Stimulated activated CD8-positive, alpha-beta memory T cell treated with anti-CD3 and anti-CD28 coated beads, Interleukin-15, amount 100 ng/mL, for 1 hour (primary cell): ENCODE measurements at places on chromosomes 1 and 21.

DNA sequence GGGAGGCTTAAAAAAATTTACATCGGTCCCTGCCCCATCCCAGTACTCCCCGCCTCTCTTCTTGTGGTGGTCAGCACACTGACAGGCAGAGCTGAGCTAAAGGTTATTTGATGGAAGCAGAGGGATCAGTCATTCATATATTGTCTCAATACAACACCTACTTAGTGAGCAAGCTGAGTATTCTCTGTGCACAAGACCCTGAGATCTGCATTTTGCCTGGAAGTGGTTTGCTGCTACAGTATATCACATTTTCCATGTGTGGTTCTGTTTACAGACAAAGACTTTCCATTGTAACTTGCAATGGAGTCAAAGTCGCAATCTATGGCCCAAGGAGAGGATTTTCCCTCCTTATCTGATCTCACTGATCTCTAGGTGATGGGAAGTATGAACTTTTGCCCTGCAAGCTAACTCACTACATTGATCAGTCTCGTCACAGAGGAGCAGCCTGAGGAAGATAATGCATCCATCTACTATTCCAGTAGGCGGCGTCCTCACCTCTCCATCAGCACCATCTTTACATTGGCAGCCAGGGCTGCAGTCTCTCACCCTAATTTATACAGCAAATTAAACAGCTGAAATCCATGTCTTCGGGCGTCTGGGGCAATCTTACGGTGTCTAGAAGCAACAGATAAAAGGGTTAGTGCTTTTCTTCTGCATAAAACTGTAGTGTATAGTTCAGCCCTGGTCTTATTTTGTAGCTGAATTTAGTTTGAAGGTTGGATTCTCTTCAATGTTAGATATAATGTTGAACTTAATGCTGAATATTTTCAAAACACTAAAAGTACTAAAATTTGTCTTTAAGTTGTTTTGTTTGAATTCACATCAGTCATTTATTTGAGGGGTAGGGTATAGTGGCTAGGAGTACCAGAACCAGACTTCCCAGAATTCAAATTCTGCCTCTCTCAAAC lies 3.2 kb upstream of the TRAF5 start:
- DNase-seq: peak; percentile 39

DNA sequence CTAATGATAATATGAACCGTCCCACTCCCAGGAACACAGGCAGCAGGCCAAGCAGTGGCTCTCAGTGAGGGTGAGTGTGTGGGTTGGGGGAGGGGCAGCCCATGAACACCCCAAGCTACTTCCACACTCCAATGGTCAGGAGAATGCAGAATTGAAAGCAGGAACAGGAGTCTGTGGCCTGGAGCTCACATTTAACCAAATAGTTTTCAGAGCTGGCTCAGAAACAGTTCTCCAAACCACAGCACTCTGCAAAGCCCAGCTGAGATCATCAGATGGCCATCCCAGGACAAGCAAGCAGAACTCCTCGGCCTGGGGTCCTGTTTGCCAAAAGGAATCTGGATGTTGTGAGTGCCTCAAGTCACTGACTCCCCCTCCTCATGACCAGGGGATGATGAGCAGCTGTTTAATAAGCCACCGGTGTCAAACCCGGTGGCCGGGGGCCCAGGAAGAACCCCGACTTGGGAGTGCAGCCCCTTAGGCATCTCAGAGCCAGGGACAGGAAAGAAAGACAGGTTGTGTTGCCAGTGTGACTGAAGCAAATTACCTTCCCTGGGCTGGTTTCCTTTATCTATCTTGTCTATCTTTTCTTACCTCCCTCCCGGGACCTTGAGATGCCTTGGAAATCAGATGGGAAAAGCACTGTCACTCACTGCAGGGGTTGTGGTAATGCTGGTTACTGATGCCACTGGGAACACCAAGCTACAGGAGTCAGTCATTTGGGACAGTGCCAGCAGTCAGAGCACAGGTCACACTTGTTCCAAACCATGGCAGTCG lies 20.4 kb downstream of the DEGS1 start:
- no peak for DNase-seq

- DNase-seq: no peak
Measured at GRCh38 chr1:27592931-27593677, 10.8 kb downstream of the AHDC1 start.

DNA sequence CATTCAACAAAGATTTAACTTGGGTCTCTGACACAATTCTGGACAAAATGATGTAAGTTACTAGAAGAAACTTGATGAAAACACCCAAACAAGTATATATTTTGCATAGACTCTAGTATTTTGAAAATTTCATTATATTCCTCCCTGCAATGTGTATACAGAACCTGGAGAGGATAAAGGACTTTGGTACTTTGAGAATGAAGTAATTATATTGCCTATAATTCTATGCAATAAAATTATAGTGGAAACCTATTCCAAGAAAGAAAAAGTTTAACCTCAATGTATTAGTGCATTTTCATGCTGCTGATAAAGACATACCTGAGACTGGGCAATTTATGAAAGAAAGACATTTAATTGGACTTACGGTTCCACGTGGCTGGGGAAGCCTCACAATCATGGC lies 1146.1 kb downstream of the KCNT2 start:
- no peak for DNase-seq

- DNase-seq: no peak
Measured at GRCh38 chr1:196271212-196271947, 336.9 kb downstream of the KCNT2 start.

DNA sequence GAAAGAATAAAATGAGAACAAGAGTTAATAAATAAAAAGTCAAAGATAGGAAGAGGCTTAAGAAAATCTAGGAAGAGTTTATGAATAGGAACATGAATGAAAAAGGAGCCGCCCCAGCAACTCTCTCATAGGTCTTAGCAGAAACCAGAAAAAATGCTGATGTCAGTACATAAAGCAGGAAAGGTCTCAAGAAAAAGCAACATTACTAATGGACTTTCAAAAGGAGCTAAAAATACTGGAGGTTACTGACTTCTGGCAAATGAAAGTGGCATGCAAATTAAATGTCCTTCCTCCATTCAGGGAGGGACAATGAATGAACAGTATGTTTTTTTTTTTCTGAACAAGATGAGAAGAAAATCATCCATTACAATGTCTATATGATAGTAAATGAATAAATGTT lies 387.6 kb downstream of the BRINP2 start:
- no peak for DNase-seq

GRCh38 chr1:65942476-65942875 lies 149.8 kb downstream of the PDE4B start:
- no peak for DNase-seq

- no peak for DNase-seq
Measured at GRCh38 chr1:183764981-183765380, 39.9 kb upstream of the RGL1 start.

DNA sequence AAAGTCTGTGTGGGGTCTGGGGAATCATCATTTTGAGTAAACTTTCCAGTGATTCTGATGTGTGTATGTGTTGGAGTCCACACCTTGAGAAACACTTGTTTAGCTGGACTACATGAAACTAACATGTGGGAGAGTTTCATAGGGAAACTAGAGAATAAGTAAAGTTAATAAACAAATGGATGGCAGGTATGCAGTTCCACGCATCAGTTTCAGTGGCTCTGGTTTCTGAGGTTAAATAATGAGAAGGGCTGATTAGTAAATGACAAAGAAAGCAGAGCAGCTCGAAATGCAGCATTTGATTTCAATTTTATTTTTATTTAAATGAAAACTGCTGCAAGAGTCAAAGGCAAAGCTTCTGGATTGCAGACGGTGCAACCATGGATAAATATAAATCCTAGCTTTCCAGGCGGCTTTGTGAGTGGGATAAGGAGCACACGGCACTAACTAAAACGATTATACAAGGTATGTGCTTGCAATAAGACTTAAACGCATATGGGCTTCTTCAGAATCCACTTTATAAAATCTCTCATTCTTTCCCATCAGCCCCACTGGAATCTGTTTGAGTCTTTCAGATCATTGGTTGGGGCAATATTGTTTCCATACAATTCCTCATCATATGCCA lies 310.7 kb downstream of the PLPP3 start:
- DNase-seq: no peak

GRCh38 chr1:183674339-183674738 lies 21.2 kb upstream of the APOBEC4 start:
- DNase-seq: no peak

DNA sequence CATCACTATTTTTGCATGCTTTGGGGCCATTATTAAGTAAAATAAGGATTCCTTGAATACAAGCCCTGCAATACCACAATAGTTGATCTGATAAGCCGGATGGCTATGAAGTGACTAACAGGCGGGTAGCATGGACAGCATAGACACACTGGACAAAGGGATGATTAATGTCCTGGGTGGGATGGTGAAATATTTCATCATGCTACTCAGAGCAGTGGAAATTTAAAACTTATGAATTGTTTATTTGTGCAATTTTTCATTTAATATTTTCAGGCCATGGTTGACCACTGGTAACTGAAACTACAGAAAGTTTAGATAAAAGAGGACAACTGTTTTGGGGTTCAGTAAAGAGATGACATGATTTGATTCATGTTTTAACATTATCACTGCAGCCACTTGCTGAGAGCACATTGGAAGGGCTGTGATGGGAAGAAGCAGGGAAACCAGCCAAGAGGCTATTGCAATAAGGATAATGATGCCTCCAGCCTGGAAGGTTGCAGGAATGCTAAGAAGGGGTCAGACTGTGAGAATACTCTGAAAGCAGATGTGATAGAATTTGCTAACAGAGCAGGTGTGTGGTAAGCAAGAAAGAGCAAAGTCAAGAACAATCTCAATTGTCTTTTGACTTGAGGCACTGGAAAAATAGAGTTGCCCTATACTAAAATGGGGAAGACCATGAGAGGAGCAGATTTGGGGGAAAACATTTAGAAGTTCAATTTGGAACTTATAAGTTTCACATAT lies 62.5 kb upstream of the TNFSF4 start:
- no peak for DNase-seq
